ENCODE measurements at places on chromosomes 3 and 15.

DNA sequence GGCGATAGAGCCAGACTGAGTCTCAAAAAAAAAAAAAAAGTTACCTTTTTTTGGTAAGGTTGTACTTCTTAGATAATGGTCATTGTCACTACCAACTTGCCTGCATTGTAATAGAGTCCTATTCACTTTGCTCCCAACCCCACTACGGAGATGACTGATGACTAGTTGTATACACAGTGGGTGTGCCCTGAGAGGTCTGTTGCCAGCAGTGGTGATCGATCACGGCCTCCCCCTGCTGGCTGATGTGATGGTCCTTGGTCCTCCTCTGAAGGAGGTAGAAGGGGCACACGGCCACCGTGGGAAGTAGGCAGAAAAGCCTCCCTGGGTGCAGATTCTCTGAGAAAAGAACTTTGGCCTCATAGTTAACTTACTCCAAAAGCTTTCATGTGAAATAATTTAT is 10.7 kb downstream of the GCNT3 start:
- DNase-seq = no peak

DNA sequence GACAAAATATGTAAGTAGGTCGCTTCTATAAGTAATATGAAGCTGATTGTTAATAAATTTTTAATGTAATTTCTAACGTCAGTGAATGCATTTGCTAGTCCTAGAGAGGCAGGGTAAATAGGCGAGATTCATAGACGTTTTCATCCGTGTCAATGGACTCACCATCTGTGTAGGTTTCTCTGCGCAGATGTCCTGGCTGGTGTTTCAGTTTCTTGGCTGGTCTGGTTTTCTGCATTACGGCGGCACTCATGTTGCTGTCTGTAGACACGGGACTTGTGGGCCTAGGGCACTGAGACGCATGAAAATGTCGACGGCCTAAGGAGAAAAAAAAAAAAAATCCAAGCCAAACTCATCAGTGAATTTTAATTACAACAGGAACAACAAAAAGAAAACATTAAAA is 1153.3 kb downstream of the ROBO1 start:
- no peak for DNase-seq

GRCh38 chr3:160133757-160134156 is 91.5 kb upstream of the C3orf80 start:
- DNase-seq = no peak

DNA sequence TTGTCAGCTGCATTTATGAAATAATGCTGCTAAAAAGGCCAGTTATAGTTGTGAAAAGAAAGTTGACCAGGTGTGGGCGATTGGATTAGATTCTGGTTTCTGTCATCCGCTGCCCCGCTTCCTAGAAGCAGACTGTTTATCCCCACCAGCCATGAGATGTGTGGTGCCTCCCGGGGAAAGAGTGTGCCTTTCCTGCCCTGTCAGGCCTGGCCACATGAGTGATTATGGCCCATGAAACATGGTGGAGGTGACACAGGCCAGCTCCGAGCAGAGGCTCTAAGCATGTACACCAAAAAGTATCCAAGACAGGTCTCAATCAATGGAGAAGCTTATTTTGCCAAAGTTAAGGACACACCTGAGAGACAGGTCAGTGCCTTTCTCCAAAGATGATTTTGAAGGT is 85.4 kb upstream of the ABHD2 start:
- no peak for DNase-seq

DNA sequence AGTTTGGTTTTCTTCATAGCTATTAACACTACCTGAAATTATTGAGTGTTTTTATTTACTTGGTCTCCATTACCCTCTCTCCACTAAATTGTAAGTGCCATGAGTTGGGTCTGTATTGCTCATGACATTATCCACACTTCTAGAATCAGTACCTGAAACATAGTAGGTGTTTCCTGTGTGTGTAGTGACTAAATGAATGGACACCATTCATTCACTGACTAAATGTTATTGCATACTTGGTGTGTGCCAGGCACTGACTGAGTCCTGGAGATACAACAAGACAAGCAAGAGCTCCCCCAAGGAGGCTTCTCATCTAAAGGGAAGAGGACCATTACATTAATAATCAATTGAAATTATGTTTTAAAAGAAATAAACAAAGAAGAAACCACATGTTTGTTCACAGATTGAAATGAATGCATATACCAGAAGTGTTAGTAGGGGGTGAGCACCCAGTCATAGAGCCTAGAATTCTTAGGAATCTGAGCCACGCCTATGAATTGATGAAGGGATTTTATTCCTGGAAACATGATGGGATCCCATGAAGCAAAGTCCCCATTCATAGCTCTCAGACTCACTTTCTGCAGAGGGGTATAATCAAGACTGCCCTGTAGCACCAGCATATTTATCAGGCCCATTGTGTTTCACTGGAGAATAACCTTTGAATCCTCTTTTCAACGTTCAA is 31.7 kb upstream of the ATOSA start:
- no peak for DNase-seq

DNA sequence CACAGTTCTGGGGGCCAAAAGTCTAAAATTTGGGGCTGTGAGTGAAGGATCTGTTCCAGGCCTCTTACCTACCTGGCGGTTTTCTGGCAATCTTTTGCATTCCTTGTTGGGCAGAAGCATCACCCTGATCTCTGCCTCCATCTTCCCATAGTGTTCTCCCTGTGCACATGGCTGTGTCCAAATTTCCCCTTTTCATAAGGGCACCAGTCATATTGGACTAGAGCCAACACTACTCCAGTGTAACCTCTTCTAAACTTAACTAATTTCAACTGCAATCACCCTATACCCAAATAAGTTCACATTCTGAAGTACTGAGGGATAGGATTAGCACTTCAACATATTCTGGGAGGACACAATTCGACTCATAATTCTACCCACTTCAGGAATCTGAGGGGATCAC is 85.0 kb downstream of the CCNL1 start:
- DNase-seq = no peak
